ENCODE measurements at places on chromosomes 6 and 20. TPM values are rescaled to one million over a fixed set of nuclear protein-coding genes. Genes with fewer than 3 reads are reported as not detected.

DNMT3B gene
- total RNA-seq = 0.64 TPM

COL9A1 gene
- 0.40 TPM for total RNA-seq

TMC2 gene
- total RNA-seq = not detected

ARFGEF3 gene
- 5.3 TPM for total RNA-seq

SLC44A4 gene
- total RNA-seq = not detected

MCHR2 gene
- total RNA-seq = not detected

APOBEC2 gene
- 223 TPM for total RNA-seq

MAPK13 gene
- 1.1 TPM for total RNA-seq

ADA gene
- 6.6 TPM for total RNA-seq

- no peak overlapping the region for H3K27ac ChIP-seq
- H3K4me1 ChIP-seq = no peaks in the 10 kb centered on the region
- no peak overlapping the region for H3K4me3 ChIP-seq
- no peaks in the 10 kb centered on the region for H3K36me3 ChIP-seq
- no peak for DNase-seq
Measured at GRCh38 chr20:40489886-40490285, 199.2 kb downstream of the MAFB start.

DNA sequence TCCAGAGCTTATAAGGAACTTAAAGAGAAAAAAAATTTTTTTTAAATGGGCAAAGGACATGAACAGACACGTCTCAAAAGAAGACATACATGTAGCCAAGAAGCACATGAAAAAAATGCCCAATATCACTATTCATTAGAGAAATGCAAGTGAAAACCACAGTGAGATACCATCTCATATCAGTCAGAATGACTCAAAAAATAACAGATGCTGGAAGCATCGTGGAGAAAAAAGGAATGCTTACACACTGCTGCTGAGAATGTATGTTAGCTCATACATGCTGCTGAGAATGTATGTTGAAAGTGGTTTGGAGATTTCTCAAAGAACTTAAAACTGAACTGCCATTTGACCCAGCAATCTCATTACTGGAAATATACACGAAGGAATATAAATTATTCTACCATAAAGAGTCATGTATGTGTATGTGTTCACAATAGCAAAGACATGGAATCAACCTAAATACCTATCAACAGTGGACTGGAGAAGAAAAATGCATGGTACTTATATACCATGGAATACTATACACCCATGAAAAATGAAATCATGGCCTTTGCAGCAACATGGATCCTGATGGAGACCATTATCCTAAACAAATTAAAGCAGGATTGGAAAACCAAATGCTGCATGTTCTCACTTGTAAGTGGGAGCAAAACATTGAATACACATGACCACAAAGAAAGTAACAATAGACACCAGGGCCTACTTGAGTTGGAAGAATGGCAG, 5.2 kb downstream of the OR11A1 start:
- no peaks in the 10 kb centered on the region for H3K27me3 ChIP-seq
- no peaks in the 10 kb centered on the region for H3K36me3 ChIP-seq

DNA sequence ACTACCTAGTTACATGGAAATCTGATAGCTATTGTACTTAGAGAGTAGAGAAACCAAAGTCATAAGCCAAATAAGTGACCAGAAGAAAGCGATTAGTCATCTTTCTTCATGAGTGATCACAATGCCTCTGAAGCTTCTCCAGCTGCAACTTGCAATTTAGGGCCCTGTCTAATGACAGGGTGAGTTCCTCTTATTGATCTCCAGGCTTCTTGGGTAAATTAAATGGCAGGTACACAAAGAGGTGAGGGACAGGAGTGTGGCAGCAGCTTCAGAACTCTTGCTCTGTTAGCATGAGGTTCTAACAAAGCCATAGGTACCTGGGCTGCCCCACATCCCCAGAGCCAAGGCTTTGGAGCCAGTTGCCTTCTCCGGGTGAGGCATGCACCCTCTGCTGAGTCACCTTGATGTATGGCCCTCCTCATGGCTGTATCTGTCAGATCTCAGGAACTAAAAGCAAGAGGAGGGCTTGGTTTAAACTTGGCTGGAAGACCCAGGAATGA, 60.8 kb downstream of the PRDM1 start:
- no peaks in the 10 kb centered on the region for H3K27me3 ChIP-seq
- no peak for DNase-seq
- H3K4me1 ChIP-seq = no peaks in the 10 kb centered on the region
- H3K36me3 ChIP-seq = no peaks in the 10 kb centered on the region
- H3K4me3 ChIP-seq = no peak overlapping the region
- H3K27ac ChIP-seq = no peak overlapping the region

- H3K36me3 ChIP-seq = no peaks in the 10 kb centered on the region
- peak overlapping the region; percentile 13 for H3K27ac ChIP-seq
- H3K4me1 ChIP-seq = peaks cover 4% of the 10 kb centered on the region
Measured at GRCh38 chr6:106546691-106547414, 82.4 kb downstream of the RTN4IP1 start.

GRCh38 chr6:117206944-117207687, 58.2 kb upstream of the VGLL2 start:
- peak; percentile 13 for DNase-seq
- no peaks in the 10 kb centered on the region for H3K27me3 ChIP-seq
- H3K27ac ChIP-seq = no peak overlapping the region
- H3K4me3 ChIP-seq = no peak overlapping the region

GRCh38 chr20:4073852-4074741, 58.7 kb upstream of the RNF24 start:
- no peak overlapping the region for H3K27ac ChIP-seq
- no peak overlapping the region for H3K4me3 ChIP-seq
- no peaks in the 10 kb centered on the region for H3K27me3 ChIP-seq
- no peaks in the 10 kb centered on the region for H3K36me3 ChIP-seq

DNA sequence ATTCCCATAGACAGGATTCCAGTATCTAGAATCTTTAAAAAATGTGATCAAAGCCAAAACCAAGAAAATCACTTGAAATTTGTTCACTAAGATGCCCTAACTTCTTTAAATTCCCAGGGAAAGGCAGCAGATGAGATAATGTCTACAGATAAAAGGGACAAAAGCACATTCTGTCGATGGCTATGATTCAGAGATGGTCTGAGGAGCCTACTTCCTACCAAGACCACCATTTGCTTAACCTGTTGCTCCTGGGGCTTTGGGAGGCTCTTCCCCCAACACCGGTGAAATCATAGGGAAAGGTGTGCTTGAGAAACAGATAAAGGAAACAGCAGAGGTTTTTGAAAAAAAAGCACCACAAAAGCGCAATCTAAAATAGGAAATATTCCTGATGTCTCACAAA, 118.3 kb upstream of the MAP7 start:
- H3K4me1 ChIP-seq = peaks cover 6% of the 10 kb centered on the region
- H3K36me3 ChIP-seq = no peaks in the 10 kb centered on the region
- H3K27ac ChIP-seq = no peak overlapping the region
- no peak for DNase-seq

GRCh38 chr6:5398530-5398929, 137.2 kb downstream of the FARS2 start:
- no peak for DNase-seq
- H3K36me3 ChIP-seq = no peaks in the 10 kb centered on the region
- H3K4me3 ChIP-seq = no peak overlapping the region
- H3K27me3 ChIP-seq = no peaks in the 10 kb centered on the region
- H3K4me1 ChIP-seq = peaks cover 7% of the 10 kb centered on the region

- H3K4me3 ChIP-seq = no peak overlapping the region
- H3K27me3 ChIP-seq = no peaks in the 10 kb centered on the region
- H3K36me3 ChIP-seq = no peaks in the 10 kb centered on the region
Measured at GRCh38 chr6:44657206-44657819, 269.8 kb downstream of the CDC5L start.

Measured in heart right ventricle (tissue), 16 donors.